ENCODE measurements at places on chromosomes 1 and 21.
A peak's percentile ranks its signal among the peaks of the same experiment; 100 is the strongest.

GRCh38 chr1:46459315-46459714 lies 30.3 kb upstream of the DMBX1 start:
- H3K4me3 ChIP-seq, result no peak overlapping the region
- H3K27ac ChIP-seq, result no peak overlapping the region
- peaks cover 58% of the 10 kb centered on the region for H3K27me3 ChIP-seq
- no peak for DNase-seq
- H3K36me3 ChIP-seq, result no peaks in the 10 kb centered on the region

GRCh38 chr1:9825093-9826074 lies 1.6 kb upstream of the CLSTN1 start:
- DNase-seq, result peak; percentile 58
- H3K27ac ChIP-seq, result no peak overlapping the region
- H3K27me3 ChIP-seq, result peaks cover 35% of the 10 kb centered on the region
- H3K36me3 ChIP-seq, result no peaks in the 10 kb centered on the region
- peak overlapping the region; percentile 71 for H3K4me3 ChIP-seq

DNA sequence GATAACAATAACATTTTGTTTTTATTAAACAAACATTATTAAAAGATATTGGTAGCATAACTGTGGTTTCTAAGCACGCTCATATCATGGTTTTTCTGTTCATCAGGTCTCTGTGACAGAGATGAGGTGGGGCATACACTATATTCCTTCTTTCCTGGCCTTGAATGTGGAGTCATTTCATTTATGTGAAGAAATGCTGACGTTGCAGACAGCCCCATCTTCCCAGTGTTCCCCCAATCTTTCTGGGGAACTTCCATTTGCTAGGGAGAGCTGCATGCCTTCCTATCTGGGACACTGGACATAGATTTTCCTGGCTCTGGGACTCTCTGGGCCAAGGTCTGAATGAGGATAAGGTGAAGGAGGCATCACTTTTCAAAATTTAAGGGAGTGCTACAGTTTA lies 30.4 kb downstream of the PIGM start:
- H3K27me3 ChIP-seq, result no peaks in the 10 kb centered on the region
- no peak overlapping the region for H3K4me3 ChIP-seq
- H3K36me3 ChIP-seq, result no peaks in the 10 kb centered on the region
- H3K4me1 ChIP-seq, result no peaks in the 10 kb centered on the region
- DNase-seq, result no peak

GRCh38 chr1:26779098-26779668 lies 8.6 kb upstream of the PIGV start:
- peaks cover 70% of the 10 kb centered on the region for H3K36me3 ChIP-seq
- DNase-seq, result no peak
- H3K4me3 ChIP-seq, result no peak overlapping the region
- H3K27ac ChIP-seq, result no peak overlapping the region
- no peaks in the 10 kb centered on the region for H3K27me3 ChIP-seq

GRCh38 chr1:218804014-218804785 lies 369.5 kb upstream of the LYPLAL1 start:
- H3K36me3 ChIP-seq, result no peaks in the 10 kb centered on the region
- DNase-seq, result no peak
- no peak overlapping the region for H3K27ac ChIP-seq
- H3K27me3 ChIP-seq, result no peaks in the 10 kb centered on the region
- no peak overlapping the region for H3K4me3 ChIP-seq

- H3K4me1 ChIP-seq, result no peaks in the 10 kb centered on the region
- no peak overlapping the region for H3K4me3 ChIP-seq
- DNase-seq, result no peak
- H3K36me3 ChIP-seq, result peaks cover 28% of the 10 kb centered on the region
- H3K27ac ChIP-seq, result no peak overlapping the region
- no peaks in the 10 kb centered on the region for H3K27me3 ChIP-seq
Measured at GRCh38 chr21:28953247-28953646, 39.4 kb downstream of the LTN1 start.

GRCh38 chr1:90721210-90722194 lies 4.4 kb upstream of the BARHL2 start:
- H3K4me3 ChIP-seq, result peak overlapping the region; percentile 38
- H3K27me3 ChIP-seq, result peaks cover 99% of the 10 kb centered on the region
- H3K4me1 ChIP-seq, result peaks cover 63% of the 10 kb centered on the region
- no peaks in the 10 kb centered on the region for H3K36me3 ChIP-seq

DNA sequence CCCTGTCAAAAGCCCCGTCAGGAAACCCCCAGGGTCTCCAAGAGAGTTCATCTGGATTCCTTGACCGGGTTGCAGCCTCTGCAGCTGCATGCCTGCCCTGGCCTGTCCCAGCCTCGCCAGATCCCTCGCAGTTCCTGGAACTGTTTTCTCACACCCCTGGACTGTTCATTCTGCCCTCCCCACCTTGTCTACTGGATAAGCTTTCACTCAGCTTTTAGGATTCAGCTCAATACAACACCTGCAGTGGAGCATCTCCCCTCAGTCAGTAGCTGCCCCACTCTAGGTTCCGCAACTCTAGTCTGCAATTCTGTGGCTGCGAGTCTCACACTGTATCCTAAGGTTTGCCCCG lies 67.2 kb downstream of the FAM163A start:
- H3K27ac ChIP-seq, result no peak overlapping the region
- H3K4me1 ChIP-seq, result peaks cover 5% of the 10 kb centered on the region
- H3K4me3 ChIP-seq, result no peak overlapping the region

DNA sequence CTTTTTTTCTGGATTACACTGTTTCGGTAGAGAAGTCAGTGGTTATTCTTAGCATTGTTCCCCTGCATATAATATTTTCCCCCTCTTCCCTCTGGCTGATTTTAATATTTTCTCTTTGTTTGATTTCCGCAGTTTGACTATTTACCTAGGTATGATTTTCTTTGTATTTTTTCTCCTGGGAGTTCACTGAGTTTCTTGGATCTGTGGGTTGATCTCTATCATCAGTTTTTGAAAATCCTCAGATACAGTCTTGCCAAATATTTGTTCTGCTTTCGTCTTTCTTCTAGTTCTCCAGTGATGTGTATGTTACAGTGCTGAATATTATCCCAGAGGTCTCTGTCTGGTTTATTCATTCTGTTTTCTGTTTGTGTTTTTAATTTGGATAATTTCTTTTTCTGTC lies 136.4 kb downstream of the DYRK1A start:
- peak overlapping the region; percentile 61 for H3K27ac ChIP-seq
- DNase-seq, result no peak
- peaks cover 49% of the 10 kb centered on the region for H3K4me1 ChIP-seq

- no peak overlapping the region for H3K27ac ChIP-seq
- H3K4me1 ChIP-seq, result peaks cover 39% of the 10 kb centered on the region
- no peaks in the 10 kb centered on the region for H3K36me3 ChIP-seq
- H3K4me3 ChIP-seq, result no peak overlapping the region
- DNase-seq, result no peak
Measured at GRCh38 chr1:224631462-224632115, 15.5 kb downstream of the CNIH3 start.

DNA sequence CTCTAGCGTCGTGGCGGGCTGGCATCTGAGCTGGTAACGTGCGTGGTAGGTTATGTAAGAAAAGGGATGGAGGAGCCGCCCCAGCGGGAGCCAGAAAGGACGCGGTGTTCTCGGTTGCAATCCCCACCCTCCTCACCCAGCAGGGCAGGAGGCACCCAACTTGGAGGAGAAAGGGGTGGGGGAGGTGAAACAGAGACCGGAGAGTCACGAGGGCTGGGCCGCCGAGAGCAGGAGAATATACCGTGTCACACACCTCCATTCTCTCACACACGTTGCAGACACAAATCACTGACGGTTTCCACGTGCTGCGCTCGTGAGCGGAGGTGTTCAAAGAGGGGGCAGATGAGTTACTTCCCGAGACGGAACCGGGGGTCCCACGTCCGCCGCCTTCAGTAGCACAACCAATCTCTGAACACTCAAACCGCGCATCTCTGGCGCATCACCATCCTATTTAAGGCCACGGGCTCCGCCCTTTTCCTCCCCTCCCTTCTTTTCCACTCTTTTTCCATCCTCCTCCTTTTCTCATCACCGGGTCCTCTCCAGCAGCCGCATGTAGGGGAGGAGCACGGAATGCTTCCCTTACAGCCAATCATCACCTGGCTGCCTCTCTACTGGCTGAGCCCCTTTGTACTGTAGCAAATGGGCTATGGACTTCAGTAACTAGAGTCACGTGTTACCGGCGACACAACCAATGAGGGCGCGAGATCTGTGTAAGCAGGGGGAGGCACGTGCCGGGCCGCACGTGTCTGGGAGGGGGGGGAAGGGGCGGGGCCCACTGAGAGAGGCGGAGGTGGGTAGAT lies at the start of gene CIART:
Gene CIART, plus strand, starts transcription at position 797 of the 800 bp plus-strand sequence. CDS start 714 bp downstream, outside the sequence.
- H3K27me3 ChIP-seq, result peaks cover 36% of the 10 kb centered on the region
- H3K4me3 ChIP-seq, result peak within 1 kb of the TSS; percentile 91
- peaks cover 18% of the 10 kb centered on the region for H3K36me3 ChIP-seq
- DNase-seq, result peak; percentile 92

GRCh38 chr21:35525443-35525842 lies 476.3 kb upstream of the RUNX1 start:
- H3K4me1 ChIP-seq, result peaks cover 28% of the 10 kb centered on the region
- no peaks in the 10 kb centered on the region for H3K27me3 ChIP-seq
- no peaks in the 10 kb centered on the region for H3K36me3 ChIP-seq
- no peak for DNase-seq
- H3K27ac ChIP-seq, result no peak overlapping the region
- no peak overlapping the region for H3K4me3 ChIP-seq

DNA sequence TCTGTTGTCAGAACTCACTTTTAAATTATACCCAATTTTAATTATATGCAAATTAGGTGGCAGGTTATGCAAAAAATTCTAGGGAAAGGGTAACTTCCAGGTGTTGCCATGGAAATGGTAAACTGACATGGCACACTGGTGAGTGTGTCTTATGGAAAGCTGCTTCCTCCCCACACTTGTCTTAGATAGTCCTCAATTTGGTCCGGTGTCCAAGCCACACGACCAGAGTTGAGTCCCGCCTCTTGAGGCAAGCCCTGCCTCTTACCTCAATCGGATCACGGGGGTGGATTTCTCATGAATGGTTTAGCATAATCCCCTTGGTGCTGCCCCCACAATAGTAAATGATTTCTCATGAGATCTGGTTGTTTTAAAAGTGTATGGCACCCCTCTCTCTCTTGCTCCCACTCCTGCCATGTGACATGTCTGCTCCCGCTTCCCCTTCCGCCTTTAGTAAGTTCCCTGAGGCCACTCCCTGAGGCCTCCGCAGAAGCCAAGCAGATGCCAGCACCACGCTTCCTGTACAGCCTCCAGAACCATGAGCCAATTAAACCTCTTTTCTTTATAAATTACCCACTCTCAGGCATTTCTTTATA lies 74.9 kb downstream of the MATN1 start:
- DNase-seq, result no peak
- H3K27ac ChIP-seq, result no peak overlapping the region
- peaks cover 5% of the 10 kb centered on the region for H3K27me3 ChIP-seq
- H3K4me1 ChIP-seq, result peaks cover 9% of the 10 kb centered on the region

GRCh38 chr1:78168306-78168705 lies 122.5 kb downstream of the GIPC2 start:
- no peaks in the 10 kb centered on the region for H3K36me3 ChIP-seq
- H3K4me3 ChIP-seq, result no peak overlapping the region
- no peak overlapping the region for H3K27ac ChIP-seq
- peaks cover 7% of the 10 kb centered on the region for H3K27me3 ChIP-seq

GRCh38 chr1:206835186-206835585 lies 30.2 kb upstream of the IL20 start:
- H3K4me1 ChIP-seq, result no peaks in the 10 kb centered on the region
- no peak overlapping the region for H3K4me3 ChIP-seq
- DNase-seq, result no peak
- no peak overlapping the region for H3K27ac ChIP-seq
- H3K36me3 ChIP-seq, result no peaks in the 10 kb centered on the region

- no peak overlapping the region for H3K27ac ChIP-seq
- H3K4me3 ChIP-seq, result no peak overlapping the region
- no peak for DNase-seq
- H3K36me3 ChIP-seq, result no peaks in the 10 kb centered on the region
- peaks cover 7% of the 10 kb centered on the region for H3K4me1 ChIP-seq
Measured at GRCh38 chr1:17966341-17966740, 141.3 kb upstream of the IGSF21 start.

DNA sequence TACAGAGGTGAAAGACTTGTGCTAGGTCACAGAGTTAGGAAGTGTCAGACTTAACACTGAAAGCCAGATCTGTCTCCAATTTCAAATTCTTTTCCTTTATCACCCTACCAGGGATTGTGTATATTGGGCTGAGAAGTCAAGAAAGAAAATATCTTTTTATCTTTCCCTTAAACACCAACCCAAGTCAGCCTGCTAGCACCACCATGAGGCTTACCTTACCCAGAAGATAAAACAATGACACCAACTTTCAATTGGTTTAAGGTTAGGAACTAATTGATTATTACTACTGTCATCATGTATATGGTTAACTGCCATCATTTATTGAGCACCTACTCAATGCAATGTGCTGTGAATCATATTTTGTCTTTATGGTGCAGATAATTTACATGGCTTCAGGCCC lies 178.9 kb upstream of the FOXD3 start:
- no peak for DNase-seq
- no peak overlapping the region for H3K27ac ChIP-seq
- no peaks in the 10 kb centered on the region for H3K4me1 ChIP-seq
- no peaks in the 10 kb centered on the region for H3K36me3 ChIP-seq

GRCh38 chr1:192260076-192260475 lies 56.7 kb upstream of the RGS21 start:
- DNase-seq, result no peak
- no peak overlapping the region for H3K27ac ChIP-seq
- H3K36me3 ChIP-seq, result no peaks in the 10 kb centered on the region
- H3K4me1 ChIP-seq, result no peaks in the 10 kb centered on the region
- no peak overlapping the region for H3K4me3 ChIP-seq

DNA sequence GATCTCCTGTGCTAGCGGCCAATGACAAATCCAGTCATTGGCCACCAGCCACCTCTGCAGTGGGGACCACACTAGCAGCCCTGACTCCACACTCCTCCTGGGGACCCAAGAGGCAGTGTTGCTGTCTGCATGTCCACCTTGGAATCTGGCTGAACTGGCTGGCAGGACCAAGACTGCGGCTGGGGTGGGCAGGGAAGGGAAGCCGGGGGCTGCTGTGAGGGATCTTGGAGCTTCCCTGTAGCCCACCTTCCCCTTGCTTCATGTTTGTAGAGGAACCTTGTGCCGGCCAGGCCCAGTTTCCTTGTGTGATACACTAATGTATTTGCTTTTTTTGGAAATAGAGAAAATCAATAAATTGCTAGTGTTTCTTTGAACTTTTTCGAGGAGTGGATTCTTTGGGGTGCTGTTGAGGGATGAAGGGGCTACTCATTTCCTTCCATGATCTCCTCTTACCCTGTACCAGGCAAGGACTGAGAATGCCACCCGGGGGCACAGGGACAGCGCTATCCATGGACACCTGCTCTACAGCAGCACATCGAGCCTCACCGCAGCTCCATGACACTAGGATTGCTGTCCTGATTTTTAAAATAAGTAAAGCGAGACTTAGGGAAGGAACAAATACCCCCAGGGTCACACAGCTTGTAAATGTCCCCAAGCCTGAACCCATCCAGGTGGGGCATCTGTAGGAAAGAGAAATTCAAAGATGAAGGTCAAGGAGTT lies 44.7 kb downstream of the TNNT2 start:
- H3K36me3 ChIP-seq, result no peaks in the 10 kb centered on the region
- no peak for DNase-seq
- no peak overlapping the region for H3K4me3 ChIP-seq
- no peak overlapping the region for H3K27ac ChIP-seq
- H3K4me1 ChIP-seq, result no peaks in the 10 kb centered on the region

- peaks cover 19% of the 10 kb centered on the region for H3K4me1 ChIP-seq
- no peak overlapping the region for H3K4me3 ChIP-seq
- no peaks in the 10 kb centered on the region for H3K36me3 ChIP-seq
- H3K27ac ChIP-seq, result no peak overlapping the region
- DNase-seq, result no peak
- H3K27me3 ChIP-seq, result no peaks in the 10 kb centered on the region
Measured at GRCh38 chr21:25296252-25296651, 311.0 kb downstream of the MRPL39 start.

- no peak overlapping the region for H3K27ac ChIP-seq
- no peak for DNase-seq
- H3K36me3 ChIP-seq, result peaks cover 6% of the 10 kb centered on the region
- H3K27me3 ChIP-seq, result no peaks in the 10 kb centered on the region
- no peak overlapping the region for H3K4me3 ChIP-seq
Measured at GRCh38 chr1:233655301-233655740, 41.4 kb downstream of the KCNK1 start.
